ENCODE measurements at places on chromosomes 3 and 15.
A peak's percentile ranks its signal among the peaks of the same experiment; 100 is the strongest.

- no peak for DNase-seq
These were observed 100.8 kb downstream of the KLF13 start for GRCh38 chr15:31427411-31427810.

DNA sequence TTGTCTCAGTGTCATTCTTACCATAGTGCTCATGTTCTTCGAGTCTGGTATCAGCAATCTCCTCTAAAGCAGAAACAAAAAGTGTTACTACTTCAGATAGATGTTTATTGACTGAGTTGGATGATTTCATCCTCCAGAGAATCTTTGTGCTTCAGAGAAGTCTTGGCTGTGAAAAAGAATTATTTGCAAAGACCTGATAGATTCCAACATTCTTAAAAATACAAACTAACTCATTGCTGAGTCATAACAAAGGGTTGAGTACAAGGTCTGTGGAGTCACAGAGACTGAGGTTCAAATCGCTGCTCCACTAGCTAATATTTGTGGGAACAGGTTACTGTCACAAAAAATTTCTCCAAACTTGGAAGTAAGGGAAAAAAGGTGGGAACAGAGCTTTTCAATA is 9.0 kb upstream of the STRIT1 start:
- DNase-seq, result no peak

- no peak for DNase-seq
These were observed 1142.2 kb downstream of the IGSF11 start for GRCh38 chr3:117892431-117892841.

GRCh38 chr15:42456971-42457370 is 34.0 kb downstream of the ZNF106 start:
- no peak for DNase-seq

DNA sequence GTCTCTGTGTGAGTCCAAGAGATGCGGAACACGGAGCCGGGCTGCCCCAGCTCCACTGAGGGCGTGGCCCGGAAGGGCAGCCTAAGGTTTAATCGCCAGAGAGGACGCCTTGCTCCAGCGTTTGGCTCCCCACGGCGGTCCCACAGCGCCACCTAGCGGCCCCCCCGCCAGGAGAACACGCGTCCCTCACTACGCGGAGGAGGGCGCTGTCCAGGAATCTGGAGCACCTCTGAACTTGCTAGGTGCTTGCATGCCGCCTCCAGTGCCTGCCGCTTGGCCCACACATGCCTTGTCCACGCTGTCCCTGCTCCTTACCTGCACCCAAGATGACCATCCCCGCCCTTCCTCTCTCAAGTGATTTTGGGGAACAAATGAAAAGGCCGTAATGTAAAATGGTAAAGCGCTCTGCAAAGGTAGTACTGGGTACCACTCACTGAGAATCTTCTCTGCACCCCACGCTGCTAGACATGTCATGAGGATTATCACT is 14.4 kb upstream of the MRPS22 start:
- peak; percentile 72 for DNase-seq

GRCh38 chr15:59862191-59863155 is 141.6 kb upstream of the FOXB1 start:
- no peak for DNase-seq

GRCh38 chr15:67824197-67824968 is 926 bp upstream of the SKOR1 start:
- DNase-seq, result no peak

GRCh38 chr15:101807345-101807945 is 4.1 kb downstream of the OR4F6 start:
- no peak for DNase-seq

GRCh38 chr3:9881441-9881840 is 1.4 kb upstream of the CIDEC start:
- no peak for DNase-seq

DNA sequence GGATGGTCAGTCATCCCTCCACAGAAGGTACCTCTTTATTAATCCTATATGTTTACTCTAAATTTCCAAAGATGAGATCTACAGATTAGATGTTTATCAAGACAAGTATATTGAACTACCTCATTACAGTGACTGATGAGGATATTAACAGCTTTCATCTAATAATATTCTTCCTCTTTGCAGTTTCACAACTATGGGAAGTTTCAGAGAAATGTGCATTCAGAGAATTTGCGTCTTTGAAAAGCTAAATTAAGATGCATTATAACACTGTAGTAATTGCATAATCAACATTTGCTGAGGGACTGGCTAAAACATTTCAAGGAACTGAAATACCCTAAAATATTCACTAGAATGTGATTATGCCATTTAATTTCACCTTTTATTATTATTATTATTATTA is 46.7 kb downstream of the MCF2L2 start:
- no peak for DNase-seq

GRCh38 chr15:48866141-48866563 is 11.8 kb upstream of the EID1 start:
- DNase-seq, result no peak
